ENCODE measurements at places on chromosomes 5 and 9.

DNA sequence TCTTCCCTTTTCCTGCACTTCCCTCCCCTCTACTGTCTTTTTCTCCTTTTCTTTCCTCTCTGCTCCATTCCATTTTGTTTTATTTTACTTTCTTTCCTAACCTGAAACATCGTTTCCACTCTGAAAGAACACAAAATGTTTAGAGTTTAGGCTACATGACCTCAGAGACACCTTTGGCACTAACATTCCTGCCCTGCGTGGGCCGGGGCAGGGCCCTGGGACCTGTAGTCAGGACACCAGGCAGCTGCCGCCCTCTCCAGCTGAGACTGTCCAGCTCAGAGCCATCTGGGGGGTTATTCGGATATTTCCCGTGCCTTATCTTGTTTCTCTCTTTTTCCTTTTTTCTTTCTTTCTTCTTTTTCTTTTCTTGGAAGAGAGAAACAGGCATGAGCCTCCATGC, 58.3 kb upstream of the ERCC6L2 start:
- no peak for DNase-seq

DNA sequence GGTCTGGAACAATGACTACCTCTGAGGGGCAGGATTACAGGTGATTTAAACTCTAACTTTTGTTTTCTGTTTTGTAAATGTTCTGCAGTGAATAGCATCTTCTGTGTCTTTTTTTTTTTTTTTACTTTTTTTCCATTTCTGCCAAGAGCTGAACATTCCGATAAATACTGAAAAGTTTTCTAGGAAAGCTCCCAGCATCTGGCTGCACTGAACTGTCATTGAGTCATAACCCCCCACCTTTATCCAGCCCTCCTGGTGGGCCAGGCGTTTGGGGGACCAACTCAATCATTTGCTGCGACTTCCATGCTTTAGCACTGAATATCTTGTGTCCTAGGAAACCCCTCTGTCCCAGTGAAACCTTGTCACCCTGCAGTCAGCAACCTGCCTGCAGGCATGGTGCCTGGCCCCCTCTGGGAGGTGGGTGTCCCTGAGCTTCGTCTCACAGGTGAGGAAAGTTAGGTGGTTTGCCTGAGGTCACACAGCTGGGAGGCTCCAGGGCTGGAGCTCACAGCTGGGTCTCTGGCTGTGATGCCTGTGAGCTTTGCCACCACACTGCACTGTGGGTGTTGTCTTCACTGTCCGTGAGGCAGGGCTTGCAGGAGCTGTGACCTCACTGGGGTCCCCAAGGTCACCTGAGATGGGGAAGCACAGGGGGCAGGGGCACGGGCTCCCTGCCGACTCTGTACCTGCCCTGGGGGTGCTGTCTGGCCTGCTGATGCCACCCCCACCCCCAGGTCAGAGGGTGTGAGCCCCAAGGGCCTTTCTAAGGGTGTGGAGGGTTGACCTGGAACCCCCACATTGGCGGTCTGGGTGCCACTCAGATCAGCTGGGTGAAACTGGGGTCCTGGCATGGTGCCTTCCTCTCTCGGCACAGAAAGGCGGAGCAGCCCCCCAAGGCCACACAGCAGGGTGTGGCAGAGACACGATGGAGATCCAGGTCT, 14.1 kb downstream of the PLPP7 start:
- no peak for DNase-seq

- DNase-seq = no peak
These were observed 88.9 kb upstream of the PRR16 start for GRCh38 chr5:120375248-120375647.

DNA sequence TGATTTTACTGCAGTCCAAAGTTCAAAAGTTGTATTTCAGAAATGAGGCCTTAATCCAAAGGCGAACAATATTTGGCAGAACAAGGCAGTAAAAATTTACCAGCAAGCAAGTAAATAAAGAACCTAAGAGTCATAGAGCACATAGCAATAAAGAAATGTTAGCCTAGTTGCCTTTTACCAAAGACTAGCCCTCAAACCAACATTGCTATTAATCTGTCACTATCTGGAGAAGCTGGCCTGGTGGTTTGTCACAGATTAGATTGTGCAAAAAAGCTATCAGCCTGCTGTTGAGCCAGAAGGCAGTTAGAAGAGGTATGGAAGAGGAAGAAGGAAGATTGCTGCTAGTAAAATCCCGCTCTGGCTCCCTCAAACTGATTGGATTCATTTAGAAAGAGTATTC, 304.7 kb upstream of the KLF4 start:
- DNase-seq = no peak

DNA sequence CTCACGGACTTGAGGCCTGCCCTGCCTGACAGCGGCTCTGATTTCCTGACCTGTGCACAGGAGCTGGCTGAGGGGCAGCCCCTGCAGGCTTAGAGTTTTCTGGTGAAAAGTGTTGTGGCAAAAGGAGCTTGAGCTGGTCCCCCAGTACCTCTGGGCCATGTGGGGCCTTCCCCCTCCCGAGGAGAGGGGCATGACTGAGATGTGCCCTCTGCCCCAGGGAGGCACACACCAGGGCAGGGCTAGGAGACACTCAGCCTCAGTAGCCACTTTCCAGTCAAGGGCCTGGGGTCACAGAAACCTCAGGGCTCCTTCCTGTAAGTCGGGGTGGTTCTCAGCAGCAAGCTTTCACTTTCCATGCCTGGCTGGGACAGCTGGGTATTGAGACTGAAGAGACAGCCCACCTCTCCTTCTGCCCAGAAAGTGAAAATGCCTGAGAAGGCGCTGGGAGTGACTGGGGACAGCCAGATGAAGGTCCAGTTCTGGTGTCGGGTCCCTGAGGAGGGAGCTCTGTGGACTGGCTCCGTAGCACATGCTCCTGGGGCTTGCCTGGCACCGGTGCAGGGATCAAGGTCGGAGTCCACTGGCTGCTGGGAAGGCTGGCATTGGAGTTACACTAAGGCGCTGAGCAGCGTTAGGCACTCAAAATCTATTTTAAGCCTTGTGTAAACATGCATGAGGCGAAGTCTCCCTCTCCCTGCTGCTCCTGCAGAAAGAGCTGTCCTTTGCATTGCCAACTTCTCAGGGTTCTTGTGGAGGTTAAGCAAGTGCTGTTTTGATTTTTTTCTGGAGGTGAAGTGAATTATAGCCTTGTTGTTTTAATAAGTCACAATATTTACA, 394.9 kb downstream of the GADD45G start:
- peak; percentile 84 for DNase-seq

DNA sequence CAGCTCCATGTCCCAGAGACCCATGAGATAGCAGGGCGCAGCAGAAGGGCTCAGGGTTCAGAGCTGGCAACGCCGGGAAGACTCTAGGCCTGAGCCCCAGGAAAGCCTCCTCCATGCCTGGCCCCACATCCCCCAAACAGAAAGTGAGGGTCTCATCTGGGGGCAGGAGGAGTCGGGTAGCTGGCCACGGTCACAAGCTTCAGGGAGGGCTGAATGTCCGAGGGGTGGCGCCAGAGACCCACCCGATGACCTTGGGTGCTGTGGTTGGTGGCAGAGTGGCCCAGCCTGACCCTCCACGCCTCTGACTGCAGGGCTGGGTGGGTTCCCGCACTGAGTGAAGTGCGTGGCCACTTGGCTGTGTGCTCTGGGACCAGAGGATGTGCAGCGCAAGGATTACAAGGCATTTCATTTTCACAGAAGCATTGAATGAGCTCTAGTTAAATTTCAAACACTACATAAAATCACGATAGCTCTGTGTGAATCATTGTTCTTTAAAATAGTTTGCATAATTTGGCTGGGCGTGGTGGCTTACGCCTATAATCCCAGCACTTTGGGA, 3.0 kb downstream of the C8G start:
- peak; percentile 51 for DNase-seq

- DNase-seq = peak; percentile 74
These were observed 69.2 kb upstream of the S1PR3 start for GRCh38 chr9:88922091-88922490.

DNA sequence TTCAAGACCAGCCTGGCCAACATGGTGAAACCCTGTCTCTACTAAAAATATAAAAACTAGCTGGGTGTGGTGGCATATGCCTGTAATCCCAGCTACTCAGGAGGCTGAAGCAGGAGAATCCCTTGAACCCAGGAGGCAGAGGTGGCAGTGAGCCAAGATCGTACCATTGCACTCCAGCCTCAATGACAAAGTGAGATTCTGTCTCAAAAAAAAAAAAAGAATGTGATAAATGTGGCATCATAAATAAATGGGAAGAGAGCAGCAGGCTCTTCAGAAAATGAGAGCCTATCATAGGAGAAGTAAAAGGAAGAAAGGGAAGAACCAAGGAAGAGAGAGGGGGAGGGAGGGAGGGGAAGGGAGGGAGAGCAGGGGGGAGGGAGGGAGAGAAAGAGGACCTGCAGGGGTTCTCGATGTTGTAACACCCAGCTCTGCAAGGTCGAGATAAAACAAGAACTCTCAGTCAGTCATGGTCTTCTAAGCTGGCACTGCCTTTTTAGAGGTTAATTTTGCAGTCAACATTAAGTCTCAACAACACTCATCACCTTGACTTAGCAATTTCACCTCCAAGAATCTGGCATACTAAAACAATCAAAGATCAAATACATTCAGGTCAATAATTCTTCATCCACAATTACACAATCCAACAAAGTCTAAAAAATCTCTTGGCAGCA, 68.7 kb upstream of the SIMC1 start:
- no peak for DNase-seq

DNA sequence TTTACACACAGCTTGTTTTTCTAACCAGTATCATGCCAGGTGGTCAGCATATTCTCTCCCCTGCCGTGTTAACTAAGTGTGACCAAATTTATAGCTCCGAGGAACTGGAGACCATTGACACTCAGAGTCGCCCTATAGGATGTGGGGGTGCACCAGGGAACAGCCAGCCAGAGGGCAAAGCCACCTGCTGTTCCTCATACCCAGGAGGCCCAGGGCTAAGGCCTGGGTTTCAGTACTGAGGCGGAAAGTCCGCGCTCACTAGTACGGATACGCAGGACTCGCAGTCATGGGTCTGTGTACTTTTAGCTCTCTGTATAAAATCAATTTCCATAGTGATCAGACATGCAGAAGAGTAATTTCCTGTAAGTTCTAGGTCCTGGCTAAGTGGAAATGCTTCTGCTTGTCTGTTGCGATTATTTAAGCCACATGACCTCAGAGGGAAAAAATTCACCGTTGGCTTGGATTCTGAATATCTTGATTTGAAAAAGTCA, 247.0 kb downstream of the AOPEP start:
- no peak for DNase-seq

GRCh38 chr5:134445856-134446818, 34.5 kb upstream of the CDKN2AIPNL start:
- no peak for DNase-seq

DNA sequence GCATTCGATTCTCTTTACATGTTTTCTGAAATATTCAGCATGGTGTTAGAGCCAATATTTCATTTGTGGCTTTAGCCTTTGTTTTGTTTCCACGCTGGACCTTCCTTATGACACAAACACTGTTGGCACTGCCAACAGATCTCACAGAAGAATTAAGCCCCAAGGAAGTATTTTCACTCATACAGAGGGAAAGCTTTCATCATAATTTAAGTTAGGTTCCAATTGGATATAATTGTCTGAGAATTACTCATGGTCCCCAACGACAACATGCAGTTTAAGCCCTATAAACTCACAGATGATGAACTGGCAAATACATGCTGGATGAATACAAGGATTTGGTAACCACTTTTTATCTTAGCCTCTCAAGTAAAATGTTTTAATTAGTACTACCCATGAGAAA, 259.5 kb downstream of the EBF1 start:
- DNase-seq = no peak

- no peak for DNase-seq
These were observed 9.3 kb downstream of the SLC27A6 start for GRCh38 chr5:128974567-128974966.

- DNase-seq = peak; percentile 28
These were observed 44.0 kb upstream of the SVEP1 start for GRCh38 chr9:110623462-110624025.

DNA sequence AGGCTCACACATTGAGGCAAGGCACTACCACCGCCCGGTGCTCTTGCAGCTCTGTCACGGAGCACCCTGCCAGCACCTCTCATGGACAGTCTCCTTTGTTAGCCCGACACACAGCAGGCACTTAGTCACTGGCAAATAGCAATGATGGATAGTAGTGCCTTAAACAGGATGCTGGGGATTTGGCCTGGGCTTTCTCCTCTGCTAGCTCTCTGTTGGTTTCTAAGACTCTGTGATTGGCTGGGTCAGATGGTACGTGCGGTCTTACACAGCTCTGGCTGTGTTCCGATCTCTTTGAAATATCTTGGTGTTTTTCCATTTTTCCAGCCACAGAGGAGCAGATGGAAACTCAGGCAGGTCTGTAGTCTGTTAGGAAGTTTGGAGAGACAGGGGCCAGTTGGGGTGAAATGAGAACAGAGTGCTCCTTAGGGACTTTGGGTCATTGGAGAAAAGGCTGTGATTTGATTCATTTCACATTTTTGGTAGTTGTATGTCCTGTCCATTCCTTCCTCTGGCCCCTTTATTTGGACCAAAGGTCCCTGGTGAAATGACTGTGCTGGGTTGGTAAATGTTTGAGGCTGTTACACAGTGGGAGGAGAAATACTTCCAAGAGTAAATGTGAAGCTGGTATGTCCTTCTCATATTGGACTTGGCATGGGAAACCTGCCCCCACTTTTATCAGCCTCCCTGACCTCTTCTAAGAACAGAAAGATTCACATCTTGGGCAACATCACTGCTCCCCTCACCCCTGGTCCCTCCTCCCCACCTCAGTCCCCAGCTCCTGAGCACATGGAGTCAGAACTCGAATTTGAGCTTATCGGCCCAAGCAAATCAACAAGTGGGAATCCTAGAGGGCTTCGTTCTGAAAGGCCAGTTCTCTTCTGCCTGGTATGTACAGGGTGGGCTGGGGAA, 3.4 kb downstream of the SMIM3 start:
- no peak for DNase-seq

DNA sequence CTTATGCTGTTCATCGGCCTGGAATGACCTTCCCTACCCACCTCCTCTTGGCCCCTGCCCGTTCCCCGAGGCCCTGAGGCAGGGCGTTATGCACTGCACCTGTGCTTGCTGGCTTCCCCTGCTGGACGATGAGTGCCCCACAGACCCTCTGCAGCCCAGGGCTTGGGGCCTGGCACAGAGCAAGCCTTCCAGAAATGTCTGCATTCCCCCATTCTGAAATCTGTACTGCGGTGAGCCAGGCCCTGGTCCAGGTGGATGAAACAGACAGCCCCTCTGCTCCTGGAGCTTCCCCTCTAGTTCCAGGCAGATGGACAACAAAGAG, 35.0 kb downstream of the UNC5A start:
- no peak for DNase-seq

DNA sequence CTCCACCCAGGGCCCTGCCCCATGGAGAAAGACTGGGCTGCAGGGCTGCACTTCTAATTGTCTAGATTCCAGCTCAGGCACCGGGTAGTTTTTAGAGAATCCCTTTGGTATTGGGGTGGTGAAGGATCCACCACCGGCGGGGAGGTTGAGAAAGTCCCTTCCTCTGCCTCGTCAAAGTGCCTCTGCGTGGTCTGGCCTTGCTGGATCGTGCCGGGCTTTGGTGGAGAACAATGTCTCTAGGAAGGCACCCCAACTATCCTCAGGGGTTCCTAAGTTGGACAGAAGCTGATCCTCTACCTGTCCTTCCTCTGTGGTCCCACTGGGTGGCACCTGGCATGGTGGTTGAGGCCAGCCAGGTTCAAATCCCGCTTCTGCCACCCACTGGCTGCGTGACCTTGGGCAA, 7.3 kb upstream of the AMBP start:
- no peak for DNase-seq
